ENCODE measurements at places on chromosomes 2 and 18.

DNA sequence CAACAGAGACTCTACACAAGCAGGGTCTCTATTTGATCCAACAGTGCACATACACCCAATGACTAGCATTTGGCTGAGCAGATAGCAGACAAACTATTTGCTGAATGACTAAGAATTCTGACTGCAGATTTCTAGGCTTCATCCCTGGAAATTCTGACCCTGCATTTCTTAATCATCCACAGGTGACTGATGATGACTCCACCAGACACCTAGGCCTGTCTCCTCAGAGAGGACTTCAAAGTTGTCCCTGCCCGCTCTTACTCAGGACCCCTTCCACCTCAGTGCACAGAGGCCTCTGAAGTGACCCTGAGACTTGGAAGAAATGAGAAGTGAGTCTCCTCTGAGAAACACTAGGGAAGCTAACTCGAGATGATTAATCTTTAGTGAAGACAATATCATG, 51.3 kb downstream of the SEPTIN10 start:
- DNase-seq, result peak; percentile 7

DNA sequence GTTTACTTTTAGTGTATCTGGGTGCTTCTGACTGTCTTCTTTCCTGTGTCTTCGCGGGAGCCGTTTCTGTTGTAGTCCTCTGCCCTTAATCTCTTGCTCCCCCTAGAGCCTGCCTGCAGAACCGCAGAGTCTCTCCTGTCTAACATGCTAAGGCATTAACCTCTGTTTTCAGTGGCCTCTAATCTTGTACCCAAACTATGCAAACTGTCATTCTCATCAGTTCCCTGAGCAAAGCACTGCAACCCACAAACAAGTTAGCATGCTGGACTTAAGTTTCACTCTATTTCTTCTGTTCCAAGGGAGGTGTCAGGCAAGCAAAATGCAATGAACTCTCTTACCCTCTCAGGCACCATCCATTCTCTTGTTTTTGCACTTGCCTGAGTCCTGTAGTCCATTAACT, 138.4 kb downstream of the OTX1 start:
- DNase-seq, result peak; percentile 56

DNA sequence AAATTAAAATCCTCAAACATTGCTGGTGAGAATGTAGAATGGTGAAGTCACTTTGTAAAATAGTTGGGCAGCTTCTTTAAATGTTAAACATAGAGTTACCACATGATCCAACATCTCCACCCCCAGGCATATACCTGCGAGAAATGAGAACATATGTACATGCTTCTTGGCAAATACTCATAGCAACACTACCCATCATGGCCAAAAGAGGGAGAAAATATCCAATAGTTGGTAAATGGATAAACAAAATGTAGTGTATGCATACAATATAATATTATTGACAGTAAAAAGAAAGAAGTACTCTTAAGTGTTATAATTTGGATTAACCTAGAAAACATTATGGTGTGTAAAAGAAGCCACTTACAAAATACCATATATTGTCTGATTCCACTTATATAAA, 185.9 kb downstream of the CDH7 start:
- no peak for DNase-seq

GRCh38 chr2:15325296-15325695, 235.8 kb downstream of the NBAS start:
- no peak for DNase-seq

DNA sequence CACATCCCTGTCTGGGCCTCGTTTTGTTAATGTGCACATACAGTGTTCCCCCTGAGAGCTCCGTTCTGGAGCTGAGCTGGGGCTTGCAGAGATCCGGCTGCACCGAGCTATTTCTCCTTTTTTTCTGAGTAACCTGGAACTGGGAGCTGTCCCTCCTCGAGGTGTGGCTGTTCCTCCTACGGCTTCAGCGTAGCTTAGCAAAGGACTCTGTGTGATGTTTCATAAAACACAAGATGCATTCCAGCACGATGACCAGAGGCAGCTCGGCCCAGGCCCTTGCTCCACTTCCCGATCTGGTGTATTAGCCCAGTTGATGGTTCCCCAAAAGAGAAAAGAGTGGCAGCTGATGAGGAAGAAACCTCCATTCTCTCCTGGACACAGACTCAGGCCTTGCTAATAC, 103.0 kb downstream of the FAM210A start:
- no peak for DNase-seq

DNA sequence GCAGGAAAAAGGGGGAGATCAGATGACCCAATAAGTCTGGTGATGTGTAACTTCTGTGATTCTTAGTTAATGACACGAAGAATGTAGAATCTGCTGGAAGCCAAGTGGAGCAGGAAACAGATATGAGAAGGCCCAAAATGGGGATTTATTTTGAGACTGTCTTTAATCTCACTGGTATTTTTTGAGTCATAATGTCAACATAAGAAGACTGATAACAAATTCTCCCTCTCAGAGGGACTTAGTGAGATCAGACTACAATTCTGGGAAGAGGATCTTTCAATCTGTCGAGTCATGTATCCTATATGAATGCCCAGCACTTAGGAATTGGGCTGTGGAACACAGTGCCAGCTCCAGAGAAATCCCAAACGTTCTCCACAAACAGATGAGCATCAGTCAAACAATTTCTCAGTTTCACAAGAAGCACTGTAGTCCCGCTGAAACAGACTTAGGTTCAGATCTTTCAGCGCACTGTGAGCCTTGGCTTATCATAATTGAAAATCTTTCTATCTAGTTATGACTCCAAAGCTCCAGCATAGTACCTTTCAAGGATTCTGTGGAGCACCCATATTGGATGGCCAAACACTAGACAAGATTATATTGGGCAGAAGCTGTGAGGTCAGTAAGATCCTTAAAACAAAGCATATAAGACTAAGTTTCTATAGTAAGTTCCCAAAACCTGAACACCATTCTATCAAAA, 738.2 kb downstream of the LRP1B start:
- peak; percentile 80 for DNase-seq

Measured in fibroblast of upper back skin (primary cell).